ENCODE measurements at places on chromosomes 5 and 9. TPM values are rescaled to one million over a fixed set of nuclear protein-coding genes. Genes with fewer than 3 reads are reported as not detected.

GRCh38 chr9:38254756-38255155 lies 137.7 kb upstream of the ALDH1B1 start:
- DNase-seq = no peak
- H3K4me1 ChIP-seq = no peaks in the 10 kb centered on the region
- H3K4me3 ChIP-seq = no peak overlapping the region

DNA sequence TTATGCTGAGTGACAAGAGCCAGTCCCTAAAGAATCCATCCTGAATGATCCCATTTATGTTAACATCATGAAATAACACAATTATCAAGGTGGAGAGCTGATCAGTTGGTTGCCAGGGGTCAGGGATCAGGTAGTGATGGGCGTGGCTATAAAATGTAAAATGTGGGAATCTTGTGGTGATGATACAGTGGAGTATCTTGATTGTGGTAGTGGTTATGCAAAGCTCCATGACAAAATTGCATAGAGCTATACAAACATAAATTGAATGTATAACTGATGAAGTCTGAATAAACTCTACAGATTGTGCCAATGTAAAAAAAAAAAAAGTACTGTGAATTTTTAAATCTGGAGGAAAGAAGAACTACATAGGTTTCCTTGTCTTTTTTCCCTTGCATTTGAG lies 104.6 kb upstream of the SPATA31C2 start:
- H3K27ac ChIP-seq = no peak overlapping the region
- H3K36me3 ChIP-seq = no peaks in the 10 kb centered on the region
- peaks cover 30% of the 10 kb centered on the region for H3K27me3 ChIP-seq

GRCh38 chr9:16045651-16046280 lies 492.9 kb downstream of the CCDC171 start:
- H3K27me3 ChIP-seq = peaks cover 3% of the 10 kb centered on the region
- DNase-seq = no peak
- no peak overlapping the region for H3K27ac ChIP-seq
- H3K4me3 ChIP-seq = no peak overlapping the region

- peak; percentile 89 for DNase-seq
- peaks cover 60% of the 10 kb centered on the region for H3K4me1 ChIP-seq
- H3K36me3 ChIP-seq = peaks cover 20% of the 10 kb centered on the region
- H3K4me3 ChIP-seq = peak overlapping the region; percentile 96
These were observed 606 bp downstream of the EEIG1 start for GRCh38 chr9:127980060-127980705.

DNA sequence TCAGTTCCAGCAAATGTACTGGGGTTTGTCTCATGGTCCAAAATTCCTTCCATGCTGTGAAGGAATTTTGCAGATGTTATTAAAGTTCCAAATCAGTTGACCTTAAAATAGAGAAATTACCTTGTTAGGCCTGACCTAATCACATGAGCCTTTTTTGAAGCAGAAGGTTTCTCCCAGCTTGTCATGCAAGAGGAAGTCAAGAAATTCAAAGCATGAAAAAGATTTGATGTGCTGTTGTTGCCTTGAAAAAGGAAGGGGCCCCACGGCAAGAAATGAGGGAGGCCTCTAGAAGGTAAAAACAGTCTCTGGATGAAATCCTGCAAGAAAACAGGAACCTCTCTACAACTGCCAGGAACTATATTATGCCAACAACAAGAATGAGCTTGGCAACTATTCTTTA lies 24.2 kb upstream of the HAPLN1 start:
- H3K36me3 ChIP-seq = no peaks in the 10 kb centered on the region
- H3K4me3 ChIP-seq = no peak overlapping the region
- DNase-seq = no peak
- H3K27ac ChIP-seq = no peak overlapping the region
- H3K4me1 ChIP-seq = no peaks in the 10 kb centered on the region

GRCh38 chr9:137293094-137293481 lies 9.0 kb downstream of the NRARP start:
- no peak for DNase-seq
- H3K27ac ChIP-seq = no peak overlapping the region
- H3K27me3 ChIP-seq = peaks cover 28% of the 10 kb centered on the region
- peaks cover 2% of the 10 kb centered on the region for H3K4me1 ChIP-seq
- H3K4me3 ChIP-seq = no peak overlapping the region

DNA sequence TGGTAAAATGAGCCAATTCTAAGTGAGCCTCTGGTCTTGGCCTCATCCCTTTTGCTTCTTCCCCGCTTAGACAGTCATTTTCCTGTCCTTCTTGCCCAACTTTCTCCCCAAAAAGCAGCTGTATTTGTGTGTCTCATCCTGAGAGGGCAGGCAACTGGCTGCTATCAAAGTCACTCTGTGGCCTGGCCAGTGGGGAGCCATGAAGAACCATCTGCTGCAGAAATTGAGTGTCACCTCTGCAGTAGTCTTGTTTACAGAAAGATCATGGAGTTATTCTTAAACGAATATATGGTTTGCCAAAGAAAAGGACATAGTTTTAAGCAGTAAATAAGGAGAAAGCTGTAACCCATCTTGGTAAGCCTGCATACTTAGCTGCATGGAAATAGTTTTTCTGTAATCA lies 233.6 kb upstream of the ELAVL2 start:
- H3K36me3 ChIP-seq = no peaks in the 10 kb centered on the region
- no peaks in the 10 kb centered on the region for H3K27me3 ChIP-seq
- H3K4me1 ChIP-seq = no peaks in the 10 kb centered on the region
- no peak for DNase-seq
- no peak overlapping the region for H3K4me3 ChIP-seq
- H3K27ac ChIP-seq = no peak overlapping the region

GRCh38 chr5:179867476-179867875 lies 8.9 kb upstream of the MRNIP start:
- peak overlapping the region; percentile 66 for H3K27ac ChIP-seq
- H3K27me3 ChIP-seq = no peaks in the 10 kb centered on the region
- DNase-seq = no peak
- H3K4me1 ChIP-seq = peaks cover 2% of the 10 kb centered on the region
- H3K4me3 ChIP-seq = no peak overlapping the region
- peaks cover 39% of the 10 kb centered on the region for H3K36me3 ChIP-seq

- peaks cover 15% of the 10 kb centered on the region for H3K4me1 ChIP-seq
- no peak overlapping the region for H3K27ac ChIP-seq
- H3K36me3 ChIP-seq = peaks cover 1% of the 10 kb centered on the region
- H3K27me3 ChIP-seq = no peaks in the 10 kb centered on the region
These were observed 61.7 kb downstream of the DAP start for GRCh38 chr5:10699281-10699874.

DNA sequence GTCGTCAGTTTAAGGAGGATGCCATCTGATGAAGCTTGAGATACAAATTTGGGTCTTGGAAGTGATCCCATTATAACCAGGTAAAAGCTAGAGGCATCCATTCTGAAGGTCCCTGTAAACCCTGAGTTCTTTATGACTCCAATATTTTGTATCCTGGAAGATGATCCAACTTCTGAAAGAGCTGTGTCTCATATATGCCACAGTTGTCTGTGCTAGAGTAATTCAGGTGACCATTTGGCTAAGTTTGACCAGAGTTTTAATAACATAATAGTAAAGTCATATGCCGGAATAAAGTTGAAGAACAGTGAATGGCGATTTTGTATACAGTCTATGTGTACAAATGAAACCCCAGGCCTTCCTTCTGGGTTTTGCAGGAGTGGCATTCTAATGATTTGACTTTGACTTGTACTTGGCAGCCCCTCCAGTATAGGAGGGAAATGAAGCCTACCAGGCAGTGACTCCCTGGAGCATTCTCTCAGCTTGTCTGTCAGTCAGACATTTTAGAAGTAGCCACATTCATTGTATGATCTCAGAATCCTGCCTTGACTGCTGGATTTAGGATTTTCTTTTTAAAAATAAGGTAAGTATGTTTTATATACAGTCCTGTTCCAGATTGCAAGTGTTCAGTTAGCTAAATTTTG lies 39.6 kb downstream of the ENTREP1 start:
- no peak for DNase-seq
- H3K4me3 ChIP-seq = no peak overlapping the region
- H3K27ac ChIP-seq = no peak overlapping the region
- peaks cover 12% of the 10 kb centered on the region for H3K27me3 ChIP-seq
- no peaks in the 10 kb centered on the region for H3K36me3 ChIP-seq

DNA sequence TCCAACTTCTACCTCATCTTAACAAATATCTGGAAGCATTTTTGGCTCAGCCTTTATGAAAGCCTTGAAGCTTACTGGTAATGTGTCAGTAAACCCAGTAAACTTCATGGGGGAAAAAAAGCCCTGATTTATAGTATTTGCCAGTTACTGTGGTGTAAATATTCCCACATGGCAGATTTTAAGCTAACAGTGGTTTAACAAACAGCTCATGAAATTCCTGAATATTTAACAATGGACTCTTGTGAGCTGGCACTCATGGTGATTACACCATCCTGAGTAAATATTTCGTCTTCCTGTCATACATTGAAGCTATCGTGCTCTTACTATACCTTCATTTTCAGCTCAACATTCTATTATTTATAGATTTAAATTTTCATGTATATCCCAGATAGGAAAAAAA lies 57.0 kb upstream of the ACOT12 start:
- H3K4me1 ChIP-seq = no peaks in the 10 kb centered on the region
- no peak for DNase-seq
- H3K4me3 ChIP-seq = no peak overlapping the region

DNA sequence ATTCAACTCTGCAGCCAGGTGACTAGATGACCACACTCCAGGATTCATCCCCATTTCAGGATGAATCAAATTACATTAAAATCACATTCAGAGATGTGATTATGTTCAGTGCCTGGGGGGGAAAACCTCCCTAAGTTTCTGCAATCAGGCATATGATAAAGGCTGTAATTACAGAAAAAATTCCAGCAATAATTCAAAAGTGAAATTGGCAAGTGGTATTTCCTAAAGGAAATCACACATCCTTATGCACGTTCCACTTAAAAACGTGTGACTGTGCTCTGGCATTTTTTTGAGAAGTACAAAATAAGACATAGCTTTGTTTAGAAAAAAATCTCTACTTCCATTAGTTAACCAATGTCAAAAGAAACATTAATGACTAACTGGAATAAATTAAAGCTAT lies 5.3 kb downstream of the SLC24A2 start:
- H3K27me3 ChIP-seq = peaks cover 41% of the 10 kb centered on the region
- DNase-seq = no peak
- H3K4me1 ChIP-seq = no peaks in the 10 kb centered on the region
- no peak overlapping the region for H3K4me3 ChIP-seq

DNA sequence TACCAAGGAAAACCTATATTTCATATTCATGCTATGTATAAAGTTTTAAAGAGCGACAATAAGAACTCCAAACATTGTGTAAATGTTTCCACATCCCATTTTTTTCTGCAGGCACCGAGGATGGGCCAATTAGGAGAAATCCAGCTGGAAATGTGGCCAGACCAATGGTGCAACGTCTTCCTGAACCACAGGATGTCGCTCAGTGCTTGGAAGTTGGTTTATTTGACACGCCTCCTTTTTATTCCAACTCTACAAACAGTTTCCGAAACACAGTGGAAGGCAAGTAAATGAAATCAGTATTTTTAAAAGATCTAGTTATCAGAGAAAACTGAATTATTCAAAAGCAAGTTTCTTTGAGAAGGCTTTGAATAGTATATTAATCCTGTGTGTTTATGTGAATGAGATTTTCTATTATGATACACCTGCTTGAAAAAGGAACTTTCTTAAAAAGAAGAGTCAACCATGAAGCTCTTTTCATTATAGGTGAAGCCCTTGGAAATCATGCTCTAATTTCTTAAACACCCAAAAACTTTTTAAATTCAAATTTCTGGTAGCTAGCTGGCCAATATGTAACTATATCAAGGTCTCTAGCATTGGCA lies 9.1 kb downstream of the TYRP1 start:
- no peaks in the 10 kb centered on the region for H3K4me1 ChIP-seq
- no peak overlapping the region for H3K27ac ChIP-seq
- no peaks in the 10 kb centered on the region for H3K36me3 ChIP-seq
- no peak overlapping the region for H3K4me3 ChIP-seq
- H3K27me3 ChIP-seq = no peaks in the 10 kb centered on the region

- no peaks in the 10 kb centered on the region for H3K36me3 ChIP-seq
- peak; percentile 81 for DNase-seq
- peak overlapping the region; percentile 73 for H3K4me3 ChIP-seq
- H3K4me1 ChIP-seq = peaks cover 15% of the 10 kb centered on the region
- H3K27me3 ChIP-seq = peaks cover 6% of the 10 kb centered on the region
These were observed 79.0 kb downstream of the GLDC start for GRCh38 chr9:6566409-6567139.

DNA sequence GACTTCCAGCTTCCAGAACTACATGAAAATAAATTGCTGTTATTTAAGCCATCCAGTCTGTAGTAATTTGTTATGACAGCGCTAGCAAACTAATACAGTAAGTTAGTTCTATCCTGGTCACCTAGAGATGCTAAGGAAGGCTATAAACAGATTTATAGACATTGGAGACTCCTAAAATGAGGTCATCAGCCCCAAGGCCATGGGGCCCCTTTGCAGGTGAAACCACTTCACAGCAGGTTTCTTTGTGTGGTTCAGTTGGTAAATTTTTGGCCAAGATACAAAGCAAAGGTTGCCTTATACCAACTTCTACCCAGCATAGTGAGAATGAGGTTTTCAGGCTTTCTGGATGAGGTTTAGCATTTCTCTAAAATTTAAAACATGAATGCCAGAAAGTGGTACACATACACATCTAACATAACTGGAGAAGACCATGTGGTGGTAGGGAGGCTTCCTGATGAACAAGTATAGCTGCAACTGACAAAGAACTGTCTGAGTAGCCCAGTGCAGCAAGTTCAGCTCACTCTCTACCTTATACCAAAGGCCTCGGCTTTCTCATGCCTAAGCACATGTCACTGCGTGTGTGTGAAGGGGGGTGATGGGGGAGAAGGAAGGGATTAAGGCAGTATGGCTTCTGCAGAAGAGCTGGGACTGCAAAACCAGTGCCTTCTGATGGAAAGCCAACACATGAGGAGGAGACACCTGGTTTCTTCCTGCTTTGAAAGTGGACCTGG lies 264.6 kb upstream of the TAS2R1 start:
- no peaks in the 10 kb centered on the region for H3K36me3 ChIP-seq
- no peak for DNase-seq
- no peak overlapping the region for H3K27ac ChIP-seq
- H3K4me3 ChIP-seq = no peak overlapping the region
- no peaks in the 10 kb centered on the region for H3K4me1 ChIP-seq

GRCh38 chr5:683551-684481 lies 9.3 kb downstream of the TPPP start:
- H3K27ac ChIP-seq = no peak overlapping the region
- no peaks in the 10 kb centered on the region for H3K4me1 ChIP-seq
- no peak overlapping the region for H3K4me3 ChIP-seq
- no peaks in the 10 kb centered on the region for H3K27me3 ChIP-seq
- no peaks in the 10 kb centered on the region for H3K36me3 ChIP-seq

- no peaks in the 10 kb centered on the region for H3K27me3 ChIP-seq
- no peak overlapping the region for H3K27ac ChIP-seq
- peak; percentile 56 for DNase-seq
- H3K36me3 ChIP-seq = no peaks in the 10 kb centered on the region
- H3K4me3 ChIP-seq = peak overlapping the region; percentile 24
- H3K4me1 ChIP-seq = peaks cover 21% of the 10 kb centered on the region
These were observed 2.5 kb upstream of the TENT4A start for GRCh38 chr5:6710551-6711318.

Gene PCDHGA10
- 0.21 TPM for total RNA-seq

Gene SLC6A19
- not detected for total RNA-seq

Gene SLC45A2
- total RNA-seq = not detected

Gene ADAM19
- 232 TPM for total RNA-seq

Gene SHOC1
- not detected for total RNA-seq

Gene IRX4
- not detected for total RNA-seq

Gene CANX
- 514 TPM for total RNA-seq

Gene GABRA6
- total RNA-seq = not detected

Data from activated CD4-positive, alpha-beta T cell treated with anti-CD3 and anti-CD28 coated beads, Interleukin-2, amount 10 ng/mL, durations not matched to agents 24 days and 14 days (primary cell).